ENCODE measurements at places on chromosomes 2 and 18.
A peak's percentile ranks its signal among the peaks of the same experiment; 100 is the strongest.

DNA sequence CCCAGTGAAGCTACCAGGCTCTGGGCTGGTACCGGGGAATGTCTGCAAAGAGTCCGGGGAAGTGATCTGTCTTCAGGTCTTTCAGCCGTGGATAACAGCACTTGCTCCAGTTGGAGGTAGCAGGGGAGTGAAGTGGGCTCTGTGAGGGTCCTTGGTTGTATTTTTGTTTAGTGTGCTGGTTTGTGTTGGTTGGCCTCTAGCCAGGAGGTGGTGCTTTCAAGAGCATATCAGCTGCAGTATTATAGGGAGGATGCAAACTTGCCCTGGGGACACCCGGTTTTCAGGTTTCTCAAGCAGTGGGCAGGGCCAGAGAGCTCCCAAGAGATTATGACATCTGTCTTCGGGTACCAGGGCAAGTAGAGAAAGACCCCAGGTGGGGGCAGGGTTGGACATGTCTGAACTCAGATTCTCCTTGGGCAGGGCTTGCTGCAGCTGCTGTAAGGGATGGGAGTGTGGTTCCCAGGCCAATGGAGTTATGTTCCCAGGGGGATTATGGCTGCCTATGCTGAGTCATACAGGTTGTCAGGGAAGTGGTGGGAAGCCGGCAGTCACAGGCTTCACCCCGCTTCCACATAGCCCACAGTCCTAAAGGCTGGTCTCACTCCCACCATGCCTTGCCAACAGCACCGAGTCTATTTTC, 34.4 kb downstream of the ACAA2 start:
- peak; percentile 63 for DNase-seq

DNA sequence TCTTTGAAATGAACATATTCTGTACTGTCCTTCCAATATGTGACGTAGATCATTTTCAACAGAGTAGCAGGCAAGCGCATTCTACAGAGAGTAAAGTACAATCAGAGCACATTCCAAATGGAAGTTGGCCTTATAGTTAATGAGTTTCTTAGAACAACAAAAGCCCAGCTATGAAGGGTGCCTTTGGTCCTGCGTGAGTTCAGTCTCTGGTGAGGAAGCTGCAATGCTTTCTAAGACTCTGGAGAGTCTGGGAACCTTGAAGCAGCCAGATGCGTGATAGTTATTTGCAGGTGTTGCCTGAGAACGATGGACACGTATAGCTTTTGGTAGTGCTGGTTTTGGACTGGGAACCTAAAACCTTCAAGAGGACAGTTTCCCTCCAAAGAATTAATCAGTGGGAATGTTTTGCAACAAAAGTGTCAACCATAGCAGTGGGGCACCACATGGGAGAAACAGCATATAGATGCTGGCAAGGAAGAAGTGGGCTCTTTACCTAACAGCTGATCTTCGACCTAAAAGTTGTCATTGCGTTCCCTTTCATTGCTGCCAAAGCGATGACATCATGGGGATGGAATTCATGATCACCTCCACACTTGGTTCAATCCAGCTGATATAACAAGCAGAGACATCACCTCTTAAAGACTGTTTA, 9.3 kb upstream of the SNORC start:
- DNase-seq: no peak

DNA sequence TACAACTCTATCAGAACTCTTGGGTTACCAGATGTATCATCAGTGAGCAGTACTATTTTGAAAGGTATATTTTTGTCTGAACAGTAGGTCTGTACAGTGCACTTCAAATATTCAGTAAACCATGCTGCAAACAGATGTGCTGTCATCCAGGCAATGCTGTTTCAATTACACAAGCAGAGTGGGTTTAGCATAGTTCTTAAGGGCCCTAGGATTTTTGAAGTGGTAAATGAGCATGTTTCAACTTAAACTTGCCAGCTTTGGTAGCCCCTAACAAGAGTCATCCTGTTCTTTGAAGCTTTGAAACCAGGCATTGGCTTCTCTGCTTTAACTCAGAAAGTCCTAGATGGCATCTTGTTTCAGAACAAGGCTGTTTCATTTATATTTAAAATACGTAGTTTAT, 1519.9 kb downstream of the SUCLG1 start:
- DNase-seq: no peak

DNA sequence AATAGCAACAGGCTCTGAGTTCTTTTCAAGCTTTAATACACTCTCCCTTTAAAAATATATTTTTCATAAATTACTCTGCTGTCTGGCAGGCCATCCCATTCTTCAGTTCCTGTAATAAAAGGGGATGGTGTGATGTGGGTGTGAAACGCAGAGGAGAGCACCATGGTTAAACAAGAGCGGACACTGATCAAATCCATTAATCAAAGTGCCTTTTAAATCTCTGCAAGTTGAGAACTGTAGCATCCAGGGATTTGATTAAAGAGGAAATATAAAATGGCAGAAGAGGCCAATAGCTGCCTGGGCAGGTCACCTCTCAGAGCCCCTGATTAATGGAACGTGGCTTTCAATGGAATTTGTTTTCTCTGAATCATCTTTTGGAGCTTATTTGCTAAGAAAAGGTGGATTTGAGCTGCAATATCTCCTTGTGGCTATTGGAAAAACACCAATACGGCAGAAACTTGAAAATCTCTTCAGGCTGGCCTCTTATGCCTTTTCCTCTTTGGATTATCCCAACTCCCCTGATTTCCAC, 96.9 kb downstream of the ACTR3 start:
- DNase-seq: no peak

GRCh38 chr2:217604527-217605194, 398.1 kb downstream of the TNS1 start:
- no peak for DNase-seq

DNA sequence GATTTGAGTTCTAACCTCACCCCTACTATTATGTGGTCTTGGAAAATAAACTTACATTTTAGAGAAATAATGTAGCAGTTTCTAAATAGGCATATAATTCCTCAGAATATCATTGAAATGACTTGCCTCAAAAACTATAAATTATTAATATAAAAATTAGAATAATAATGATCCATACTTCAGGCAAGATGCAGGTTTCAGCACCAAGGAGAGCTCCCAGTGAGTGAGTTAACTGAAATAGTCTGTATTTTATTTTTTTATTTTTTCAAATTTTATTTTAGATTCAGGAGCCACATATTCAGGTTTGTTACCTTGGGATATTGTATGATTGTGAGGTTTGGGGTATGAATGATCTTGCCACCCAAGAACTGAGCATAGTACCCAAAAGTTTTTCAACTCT, 472.2 kb upstream of the DCC start:
- DNase-seq: no peak

DNA sequence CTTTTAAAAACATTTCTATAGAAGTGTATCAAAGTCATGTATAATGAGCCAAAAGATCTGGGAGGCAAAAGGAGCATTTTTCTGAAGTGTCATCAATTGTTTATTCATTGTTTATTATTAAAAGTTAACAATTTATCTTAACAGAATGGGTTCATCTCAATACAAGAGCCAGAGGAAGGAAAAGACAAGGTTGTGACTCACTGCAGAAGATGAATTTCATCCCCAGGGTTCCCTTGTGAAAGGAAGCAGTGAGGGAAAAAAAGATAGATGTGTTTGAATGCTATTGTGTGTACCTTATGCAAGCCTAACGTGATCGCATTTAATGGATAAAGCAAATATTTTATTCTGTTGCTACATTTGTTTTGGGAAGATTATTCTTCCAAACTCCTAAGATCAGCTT, 286.3 kb downstream of the PIEZO2 start:
- no peak for DNase-seq

GRCh38 chr2:147275943-147276342, 568.9 kb upstream of the ACVR2A start:
- no peak for DNase-seq

- DNase-seq: no peak
Observed at GRCh38 chr2:197071790-197072436, 145.4 kb upstream of the PGAP1 start.

- DNase-seq: peak; percentile 72
Observed at GRCh38 chr2:128311755-128312341, 6.8 kb downstream of the HS6ST1 start.

DNA sequence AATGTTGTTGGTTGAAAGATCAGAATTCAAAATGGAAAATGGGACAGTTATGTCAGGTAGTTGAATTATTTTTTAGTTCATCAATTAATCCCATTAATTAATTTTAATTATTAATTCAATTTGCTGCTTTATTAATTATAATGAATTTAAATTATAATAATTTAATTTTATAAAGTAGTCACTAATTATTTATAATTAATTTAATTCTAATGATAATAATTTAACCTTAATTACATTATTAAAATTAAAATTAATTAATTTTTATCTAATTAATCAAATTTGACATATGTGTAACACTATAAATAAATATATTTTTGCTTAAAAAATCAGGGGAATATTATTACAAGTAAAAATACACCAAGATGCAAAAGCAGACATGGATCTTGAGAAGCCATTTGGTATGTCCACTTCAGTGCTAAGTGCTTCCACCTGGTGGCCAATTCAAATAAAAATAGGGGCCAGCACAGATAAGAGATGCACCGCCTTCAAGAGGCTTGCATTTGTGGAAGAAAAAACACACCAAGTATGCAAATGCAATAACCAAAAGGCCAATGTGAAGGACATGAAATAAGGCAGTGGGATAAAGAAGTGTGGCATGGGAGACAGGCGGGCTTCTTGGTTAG, 73.2 kb downstream of the MBP start:
- DNase-seq: no peak
